ENCODE measurements at places on chromosomes 6 and 20.

- DNase-seq = no peak
Measured at GRCh38 chr6:82567621-82568020, 204.0 kb downstream of the TPBG start.

DNA sequence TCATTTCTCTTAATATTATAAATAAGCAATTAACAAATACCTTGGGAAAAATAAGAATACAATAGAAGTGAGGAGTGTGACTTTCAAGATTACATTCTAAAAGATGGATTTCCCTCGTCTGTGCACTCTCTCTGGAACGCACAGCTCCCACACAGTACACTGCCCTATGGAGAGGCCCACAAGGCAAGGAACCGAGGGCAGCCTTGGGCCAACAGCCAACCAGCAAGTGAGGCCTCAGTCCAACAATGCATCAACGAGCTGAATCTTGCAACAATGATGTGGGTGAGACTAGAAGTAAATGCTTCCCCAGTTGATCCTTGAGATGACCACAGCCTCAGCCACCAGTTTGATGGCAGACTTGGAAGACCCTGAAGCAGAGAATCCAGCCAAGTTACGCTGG lies 34.5 kb upstream of the AVP start:
- DNase-seq = no peak

DNA sequence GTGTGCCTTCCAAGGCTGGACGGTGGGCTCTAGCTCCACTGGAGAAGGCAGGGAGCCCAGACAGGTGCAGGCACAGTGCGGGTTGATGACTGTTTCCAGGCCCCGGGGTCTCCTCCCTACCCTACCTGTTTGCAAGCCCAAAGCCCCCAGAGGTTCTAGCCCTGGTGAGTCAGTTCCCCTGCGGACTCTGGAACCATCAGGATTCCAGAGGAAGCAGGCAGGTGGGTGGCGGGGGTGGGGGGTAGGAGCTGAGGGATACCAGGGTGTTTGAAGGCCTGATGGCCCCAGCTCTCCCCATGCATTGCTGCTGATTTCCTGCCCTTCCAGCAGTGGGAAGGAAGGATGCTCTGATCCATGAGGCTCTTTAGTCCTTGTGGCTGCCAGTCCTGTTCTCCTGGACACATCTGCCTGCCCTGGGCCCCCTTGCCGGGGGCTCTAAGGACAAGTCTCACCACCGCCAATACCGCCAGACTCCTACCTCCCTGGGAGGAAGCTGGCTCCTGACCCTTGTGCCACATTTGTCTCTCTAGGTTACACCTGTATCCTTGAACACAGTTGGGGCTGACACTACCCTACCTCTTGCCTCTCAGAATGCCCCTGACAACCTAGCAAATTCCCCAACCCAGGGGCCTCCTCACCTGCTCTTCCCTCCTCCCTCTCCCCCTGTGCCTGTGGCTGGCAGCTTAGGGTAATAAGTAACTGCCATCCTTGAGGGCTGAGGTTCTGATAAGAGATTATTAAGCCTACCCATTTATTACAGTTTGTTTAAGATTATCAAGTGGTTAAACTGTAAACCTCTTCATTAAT lies 21.7 kb downstream of the KCNK5 start:
- no peak for DNase-seq

DNA sequence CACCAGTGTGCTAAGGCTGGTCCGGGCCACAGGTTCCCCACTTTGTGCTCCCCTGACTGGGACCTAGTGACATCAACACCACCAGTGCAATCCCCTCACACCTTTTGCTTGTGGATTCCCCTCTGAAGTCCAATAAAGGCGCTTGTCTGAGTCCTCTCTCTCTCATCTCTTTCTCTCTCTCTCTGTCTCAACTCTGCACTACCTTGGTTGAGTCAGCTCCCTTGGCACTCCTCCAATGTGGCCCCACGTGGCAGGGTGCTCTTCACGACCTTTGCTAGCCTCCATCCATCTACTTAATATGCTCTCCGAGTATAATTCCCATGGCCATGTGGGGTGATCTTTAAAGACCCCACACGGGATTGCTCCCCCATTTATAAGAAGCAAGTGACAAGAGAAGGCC lies 385.0 kb downstream of the CD83 start:
- no peak for DNase-seq

- no peak for DNase-seq
Measured at GRCh38 chr6:13572951-13573654, 1.3 kb upstream of the SIRT5 start.

DNA sequence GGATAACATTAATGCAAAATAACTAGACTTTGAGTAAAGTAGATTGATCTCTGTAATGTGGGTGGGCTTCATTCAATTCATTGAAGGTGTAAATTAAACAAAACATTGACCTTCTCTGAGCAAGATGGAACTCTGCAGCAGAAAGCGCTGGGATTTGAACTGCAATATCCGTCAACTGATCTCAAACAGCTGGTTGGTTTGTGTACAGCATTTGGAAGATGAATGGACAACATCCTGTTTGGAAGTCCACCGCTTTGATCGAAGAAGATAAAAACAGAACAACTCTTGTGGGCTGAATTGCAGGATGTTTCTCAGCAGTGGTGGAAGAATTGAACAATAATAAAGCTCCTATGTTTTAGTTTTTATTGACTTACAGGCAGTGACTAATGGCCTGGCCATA lies 20.6 kb downstream of the HLA-C start:
- no peak for DNase-seq

- DNase-seq = no peak
Measured at GRCh38 chr6:91083211-91083610, 496.3 kb upstream of the MAP3K7 start.

All from trophoblast cell (in vitro differentiated cells and primary cell).